ENCODE measurements at places on chromosomes 13 and 19.

DNA sequence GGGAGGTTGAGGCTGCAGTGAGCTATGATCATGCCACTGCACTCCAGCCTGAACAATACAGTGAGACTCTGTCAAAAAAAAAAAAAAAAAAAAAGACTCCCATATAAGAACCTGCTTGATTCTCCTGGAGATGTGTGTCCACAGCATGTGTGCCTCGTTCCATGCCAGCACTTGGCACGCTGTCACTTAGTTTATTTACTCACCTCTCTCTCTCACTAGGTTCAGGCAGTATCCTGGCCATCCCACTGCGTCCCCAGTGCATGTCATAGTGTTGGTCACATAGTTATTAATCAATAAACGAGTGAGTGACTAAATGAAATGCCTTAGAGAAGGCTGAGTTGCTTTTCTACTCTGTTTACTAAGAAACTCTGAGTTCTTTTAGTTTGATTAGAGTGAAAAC lies 79.1 kb upstream of the GPR12 start:
- DNase-seq, result no peak

- no peak for DNase-seq
These were observed 30.6 kb upstream of the SLC7A10 start for GRCh38 chr19:33256261-33256660.

GRCh38 chr13:49052813-49053212 lies 77.1 kb downstream of the FNDC3A start:
- no peak for DNase-seq

DNA sequence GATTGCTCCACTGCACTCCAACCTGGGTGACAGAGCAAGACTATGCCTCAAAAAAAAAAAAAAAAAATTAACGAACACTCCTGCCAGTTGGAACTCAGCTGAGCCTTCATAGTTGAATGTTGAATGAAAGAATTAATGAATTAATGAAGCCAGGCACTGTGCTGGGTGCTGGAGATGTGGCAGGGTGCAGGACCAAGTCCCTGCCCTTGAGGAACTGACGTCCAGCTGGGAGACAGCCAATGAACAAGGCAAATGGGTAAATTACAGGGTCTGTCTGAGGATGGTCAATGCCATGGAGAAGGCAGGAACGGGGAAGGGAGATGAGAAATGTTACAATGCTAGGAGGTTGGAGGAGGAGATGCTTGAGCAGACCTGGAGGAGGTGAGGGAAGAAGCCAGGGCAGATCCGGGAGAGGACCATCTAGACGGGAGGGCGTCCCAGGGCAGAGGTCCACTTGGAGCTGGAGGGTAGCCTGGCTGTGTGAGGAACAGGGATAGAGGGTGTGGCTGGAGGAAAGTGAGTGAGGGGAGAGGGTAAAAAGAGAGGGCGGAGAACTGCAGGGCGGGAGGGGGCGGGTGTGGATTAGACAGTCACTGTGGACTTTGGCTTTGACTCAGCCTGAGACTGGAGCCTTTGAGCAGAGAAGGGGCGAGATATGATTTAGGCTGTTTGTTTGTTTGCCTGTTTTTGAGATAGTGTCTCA lies 16.8 kb upstream of the IGSF23 start:
- DNase-seq, result no peak

- no peak for DNase-seq
These were observed 183.4 kb downstream of the USP12 start for GRCh38 chr13:26988059-26988769.

DNA sequence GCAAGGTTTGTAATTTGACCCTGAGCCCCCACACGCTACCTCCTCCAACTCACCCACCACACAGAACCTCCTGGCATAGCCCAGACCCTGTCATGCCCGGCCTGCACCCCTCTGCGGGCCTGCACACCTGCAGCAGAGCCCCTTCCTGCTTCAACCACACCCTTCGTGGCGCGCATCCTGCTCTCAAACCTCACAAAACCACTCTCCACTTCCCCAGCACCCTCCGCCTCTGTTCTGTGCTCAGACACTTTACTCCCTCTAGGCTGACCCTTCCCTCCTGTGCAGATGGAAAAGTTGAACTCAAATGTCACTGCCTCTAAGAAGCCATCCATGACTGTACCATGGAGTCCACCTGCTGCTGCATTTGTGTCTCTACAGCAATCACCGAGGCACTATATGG lies 28.5 kb downstream of the FAAP24 start:
- DNase-seq, result peak; percentile 33

DNA sequence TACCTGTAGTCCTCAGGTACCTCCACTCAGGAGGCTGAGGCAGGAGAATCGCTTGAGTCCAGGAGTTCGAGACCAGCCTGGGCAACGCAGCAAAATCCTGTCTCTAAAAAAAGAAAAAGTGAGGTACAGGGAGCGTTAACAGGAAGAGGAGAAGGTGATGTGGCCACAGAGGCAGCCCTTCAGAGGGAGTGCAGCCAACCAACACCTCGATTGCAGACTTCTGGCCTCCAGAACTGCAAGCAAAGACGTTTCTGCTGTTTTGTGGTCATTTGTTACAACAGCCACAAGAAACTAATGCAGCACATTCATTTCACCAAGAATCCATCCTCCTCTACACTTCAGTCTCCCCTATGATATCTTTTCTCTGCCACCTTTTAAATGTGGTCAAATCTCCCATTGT lies 145.2 kb downstream of the USP12 start:
- DNase-seq, result no peak

GRCh38 chr13:26324867-26325266 lies 70.9 kb downstream of the CDK8 start:
- DNase-seq, result no peak
